Activated CD8-positive, alpha-beta T cell treated with anti-CD3 and anti-CD28 coated beads for 36 hours (primary cell): ENCODE measurements at places on chromosomes 4 and X. TPM values are rescaled to one million over a fixed set of nuclear protein-coding genes. Genes with fewer than 3 reads are reported as not detected.

DNA sequence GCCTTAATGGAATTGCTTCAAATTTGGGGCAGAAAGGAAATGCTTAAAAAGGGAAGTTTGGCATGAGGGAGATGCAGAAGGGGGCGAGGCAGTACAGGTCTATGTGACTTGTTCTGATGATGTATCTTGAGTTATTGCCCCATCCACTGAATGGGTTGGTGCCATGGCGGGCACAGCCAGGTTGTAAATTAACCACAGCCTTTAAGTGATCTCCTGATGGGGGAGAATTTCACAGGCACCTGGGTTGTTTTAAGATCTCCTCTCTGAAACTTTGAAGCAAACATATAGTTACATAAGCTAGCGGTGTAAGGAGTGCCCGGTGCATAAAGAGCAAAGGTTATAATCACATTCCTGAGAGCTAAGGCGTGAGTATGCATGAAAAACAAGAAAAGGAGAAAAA, 37.0 kb downstream of the NPY5R start:
- no peaks in the 10 kb centered on the region for H3K27me3 ChIP-seq
- no peaks in the 10 kb centered on the region for H3K4me1 ChIP-seq
- DNase-seq, result no peak
- H3K4me3 ChIP-seq, result no peak overlapping the region

DNA sequence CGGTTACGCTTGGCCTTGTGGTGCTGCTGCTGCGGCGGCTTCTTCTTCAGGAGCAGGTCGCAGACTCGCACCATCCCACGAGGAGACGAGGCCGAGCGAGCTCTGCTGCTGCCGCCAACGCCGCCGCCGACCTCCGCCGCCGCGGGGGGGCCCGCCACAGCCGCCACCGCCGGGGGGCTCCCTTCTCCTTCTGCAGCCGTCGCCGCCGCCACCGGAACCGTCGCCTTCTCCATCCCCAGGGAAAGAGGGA, 237 bp downstream of the ANKRD17 start:
- DNase-seq, result no peak
- H3K4me3 ChIP-seq, result peak overlapping the region; percentile 97
- no peaks in the 10 kb centered on the region for H3K27me3 ChIP-seq
- peaks cover 33% of the 10 kb centered on the region for H3K36me3 ChIP-seq
- peaks cover 52% of the 10 kb centered on the region for H3K4me1 ChIP-seq

- no peaks in the 10 kb centered on the region for H3K27me3 ChIP-seq
- no peak for DNase-seq
- H3K36me3 ChIP-seq, result no peaks in the 10 kb centered on the region
- no peak overlapping the region for H3K27ac ChIP-seq
- no peaks in the 10 kb centered on the region for H3K4me1 ChIP-seq
- no peak overlapping the region for H3K4me3 ChIP-seq
These were observed 79.7 kb downstream of the GRIA3 start for GRCh38 chrX:123263747-123264146.

GRCh38 chrX:37787423-37787869, 7.6 kb downstream of the CYBB start:
- no peaks in the 10 kb centered on the region for H3K27me3 ChIP-seq
- peak overlapping the region; percentile 66 for H3K27ac ChIP-seq
- peaks cover 23% of the 10 kb centered on the region for H3K4me1 ChIP-seq
- DNase-seq, result no peak
- H3K4me3 ChIP-seq, result no peak overlapping the region
- H3K36me3 ChIP-seq, result no peaks in the 10 kb centered on the region

DNA sequence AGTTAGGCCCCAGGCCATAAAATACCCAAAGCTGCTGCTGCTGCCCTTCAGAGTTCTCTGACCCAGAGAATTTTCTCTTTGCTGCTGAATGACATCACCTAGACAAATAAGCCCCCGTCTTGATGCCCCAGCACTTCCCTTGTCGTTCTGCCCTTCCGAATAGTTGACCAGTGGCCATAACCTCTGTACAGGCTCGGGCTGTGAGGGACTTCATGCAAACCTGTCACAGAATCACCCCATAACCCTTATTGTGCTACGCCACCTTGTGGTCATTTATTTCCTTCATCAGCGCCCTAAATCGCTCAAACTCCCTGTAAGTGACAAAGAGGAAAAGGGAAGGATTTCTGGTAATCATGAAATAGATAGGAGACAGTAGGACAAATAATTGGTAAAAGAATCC, 18.8 kb downstream of the SPACA5 start:
- peaks cover 16% of the 10 kb centered on the region for H3K4me1 ChIP-seq
- H3K36me3 ChIP-seq, result no peaks in the 10 kb centered on the region
- DNase-seq, result peak; percentile 51
- no peaks in the 10 kb centered on the region for H3K27me3 ChIP-seq

DNA sequence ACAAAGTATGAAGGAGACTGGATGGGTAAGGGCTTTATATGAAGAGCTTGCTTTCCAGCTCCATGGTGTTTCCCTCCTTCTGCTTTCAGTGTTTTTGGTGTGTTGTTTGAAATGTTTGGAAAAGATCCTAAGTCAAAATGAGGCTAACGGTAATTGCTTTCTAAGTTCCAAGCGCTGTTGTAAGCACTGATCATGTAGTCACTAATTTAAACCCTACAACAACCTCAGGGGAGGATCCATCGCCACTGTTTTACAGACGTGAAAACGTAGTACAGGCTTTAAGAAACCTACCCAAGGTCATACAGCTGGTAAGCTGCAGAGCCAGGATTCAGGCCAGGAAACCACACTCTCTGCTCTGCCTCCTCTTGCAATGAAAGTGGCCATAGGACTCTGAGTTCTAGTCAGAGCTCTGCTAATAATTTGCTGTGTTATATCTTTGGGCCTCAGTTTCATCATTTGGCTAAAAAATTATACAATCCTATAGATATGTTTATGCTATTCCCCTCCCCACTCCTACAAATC, 102.9 kb upstream of the PGRMC2 start:
- no peaks in the 10 kb centered on the region for H3K36me3 ChIP-seq
- no peaks in the 10 kb centered on the region for H3K4me1 ChIP-seq
- H3K27ac ChIP-seq, result no peak overlapping the region
- DNase-seq, result no peak
- no peaks in the 10 kb centered on the region for H3K27me3 ChIP-seq

GRCh38 chrX:78105944-78106650, 2.0 kb downstream of the PGK1 start:
- H3K27ac ChIP-seq, result peak overlapping the region; percentile 94
- peak overlapping the region; percentile 96 for H3K4me3 ChIP-seq
- H3K4me1 ChIP-seq, result peaks cover 38% of the 10 kb centered on the region

DNA sequence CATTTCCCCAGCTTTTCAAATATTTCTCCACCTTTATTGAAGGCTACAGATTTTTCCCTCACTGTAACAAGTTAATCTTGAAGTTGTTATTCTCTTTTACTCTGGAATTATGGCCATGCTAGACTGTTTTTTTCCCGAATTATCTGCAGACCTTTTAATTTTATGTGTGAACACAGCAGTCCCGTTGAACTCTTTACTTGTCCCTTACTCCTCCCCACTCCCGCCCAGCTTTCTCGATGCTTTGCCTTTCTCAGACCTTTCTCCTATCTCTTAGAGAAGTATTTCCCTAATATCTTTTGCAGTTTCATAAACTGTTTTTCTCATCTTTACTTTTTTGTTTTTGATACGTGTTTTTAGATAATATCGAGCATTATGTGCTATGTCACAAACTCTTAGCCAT, 776 bp downstream of the CEP44 start:
- H3K27me3 ChIP-seq, result no peaks in the 10 kb centered on the region
- H3K27ac ChIP-seq, result peak overlapping the region; percentile 99
- peaks cover 10% of the 10 kb centered on the region for H3K36me3 ChIP-seq
- peak overlapping the region; percentile 98 for H3K4me3 ChIP-seq
- DNase-seq, result no peak

GRCh38 chr4:87490664-87491369, 38.4 kb downstream of the SPARCL1 start:
- H3K4me1 ChIP-seq, result no peaks in the 10 kb centered on the region
- H3K4me3 ChIP-seq, result no peak overlapping the region
- H3K36me3 ChIP-seq, result peaks cover 2% of the 10 kb centered on the region
- no peak overlapping the region for H3K27ac ChIP-seq

DNA sequence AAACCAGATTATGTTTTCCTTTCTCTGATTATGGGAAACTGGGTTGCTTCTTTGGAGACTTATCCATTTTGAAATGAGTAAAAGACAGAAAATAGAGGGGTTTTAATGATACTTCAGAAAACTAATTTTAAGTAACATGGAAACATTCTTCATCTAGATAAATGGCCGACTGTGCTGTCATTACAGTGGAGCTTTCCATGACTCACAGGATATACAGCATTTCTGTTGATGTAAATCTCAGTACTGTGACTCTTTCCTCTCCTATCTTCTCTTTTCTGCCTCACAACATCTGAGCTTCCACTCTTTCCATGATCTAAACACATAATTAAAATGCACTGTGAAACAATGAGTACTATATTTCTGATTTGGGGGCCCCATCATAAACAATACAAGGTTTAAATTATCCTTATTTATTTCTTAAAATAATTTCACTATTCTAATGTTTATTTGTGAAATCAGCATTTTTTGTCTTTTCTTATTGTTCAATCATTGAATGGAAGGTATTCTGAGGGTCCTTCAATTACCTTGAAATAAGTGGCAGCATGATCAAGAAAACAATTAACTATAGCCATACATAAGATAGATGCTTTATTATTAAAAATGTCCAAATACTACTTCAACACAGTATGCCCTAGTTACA, 19.3 kb downstream of the SEC24D start:
- H3K36me3 ChIP-seq, result peaks cover 29% of the 10 kb centered on the region
- H3K27me3 ChIP-seq, result no peaks in the 10 kb centered on the region
- DNase-seq, result peak; percentile 7
- H3K4me1 ChIP-seq, result peaks cover 5% of the 10 kb centered on the region
- H3K4me3 ChIP-seq, result no peak overlapping the region

GRCh38 chr4:92970996-92971395, 667.2 kb downstream of the GRID2 start:
- no peak overlapping the region for H3K4me3 ChIP-seq
- H3K27ac ChIP-seq, result no peak overlapping the region
- H3K36me3 ChIP-seq, result no peaks in the 10 kb centered on the region
- H3K27me3 ChIP-seq, result no peaks in the 10 kb centered on the region

- DNase-seq, result no peak
- H3K4me1 ChIP-seq, result no peaks in the 10 kb centered on the region
- no peak overlapping the region for H3K27ac ChIP-seq
- no peaks in the 10 kb centered on the region for H3K36me3 ChIP-seq
These were observed 2.1 kb downstream of the C4orf54 start for GRCh38 chr4:99655308-99656081.

DNA sequence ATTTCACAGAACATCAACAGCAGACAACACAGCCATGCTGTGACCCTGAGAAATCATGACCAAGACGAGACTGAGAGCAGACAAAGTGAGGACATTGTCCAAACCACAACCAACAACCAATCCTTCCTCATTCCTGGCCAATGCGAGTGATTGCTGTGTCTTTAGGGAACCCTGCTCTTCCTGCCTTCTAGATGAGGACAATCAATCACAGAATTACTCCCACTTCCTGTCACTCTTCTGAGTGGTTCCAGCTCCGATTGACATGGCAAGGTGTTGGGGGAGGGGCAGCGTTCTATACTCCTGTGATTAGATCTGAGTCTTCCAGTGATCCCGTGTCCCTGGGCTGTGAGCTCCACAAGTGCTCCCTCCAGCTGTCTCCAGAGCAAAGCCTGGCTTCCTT, 227.8 kb downstream of the STIM2 start:
- H3K36me3 ChIP-seq, result no peaks in the 10 kb centered on the region
- H3K4me3 ChIP-seq, result no peak overlapping the region
- no peak overlapping the region for H3K27ac ChIP-seq
- peaks cover 42% of the 10 kb centered on the region for H3K27me3 ChIP-seq
- no peak for DNase-seq
- H3K4me1 ChIP-seq, result peaks cover 4% of the 10 kb centered on the region

- no peaks in the 10 kb centered on the region for H3K27me3 ChIP-seq
- H3K4me1 ChIP-seq, result no peaks in the 10 kb centered on the region
- H3K36me3 ChIP-seq, result no peaks in the 10 kb centered on the region
- no peak overlapping the region for H3K4me3 ChIP-seq
These were observed 731.9 kb upstream of the PCDH10 start for GRCh38 chr4:132417220-132417619.

GRCh38 chr4:58940167-58940566, 1830.0 kb upstream of the IGFBP7 start:
- no peaks in the 10 kb centered on the region for H3K4me1 ChIP-seq
- H3K27me3 ChIP-seq, result no peaks in the 10 kb centered on the region
- H3K4me3 ChIP-seq, result no peak overlapping the region
- no peak overlapping the region for H3K27ac ChIP-seq
- no peaks in the 10 kb centered on the region for H3K36me3 ChIP-seq

- no peaks in the 10 kb centered on the region for H3K4me1 ChIP-seq
- no peak for DNase-seq
- H3K4me3 ChIP-seq, result no peak overlapping the region
- no peaks in the 10 kb centered on the region for H3K27me3 ChIP-seq
These were observed 123.7 kb downstream of the ANAPC4 start for GRCh38 chr4:25500626-25501316.

GRCh38 chr4:60913002-60913401, 287.1 kb upstream of the ADGRL3 start:
- H3K4me1 ChIP-seq, result no peaks in the 10 kb centered on the region
- DNase-seq, result no peak
- H3K27me3 ChIP-seq, result no peaks in the 10 kb centered on the region
- no peaks in the 10 kb centered on the region for H3K36me3 ChIP-seq

DNA sequence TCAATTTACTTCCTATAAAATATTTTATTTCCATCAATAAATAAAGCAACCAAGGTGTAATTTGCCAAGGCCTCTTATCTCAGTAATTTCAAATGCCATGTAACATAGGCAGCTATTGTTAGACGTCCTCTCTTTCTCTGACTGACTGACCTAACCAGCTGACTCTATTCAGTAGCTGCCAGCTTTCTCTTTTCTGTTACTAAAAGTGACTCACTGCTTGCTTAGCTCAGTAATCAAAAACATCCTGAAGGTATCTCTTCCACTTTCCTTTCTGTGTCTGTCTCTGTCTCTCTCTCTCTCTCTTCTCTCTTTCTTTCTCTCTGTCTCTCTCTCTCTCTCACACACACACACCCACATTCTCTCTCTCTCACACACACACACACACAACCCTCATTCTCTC, 134.2 kb downstream of the SPOCK3 start:
- H3K27me3 ChIP-seq, result no peaks in the 10 kb centered on the region
- no peak for DNase-seq
- H3K36me3 ChIP-seq, result no peaks in the 10 kb centered on the region
- H3K27ac ChIP-seq, result no peak overlapping the region
- H3K4me3 ChIP-seq, result no peak overlapping the region

GRCh38 chr4:2937146-2937857, 25.9 kb downstream of the NOP14 start:
- peaks cover 52% of the 10 kb centered on the region for H3K4me1 ChIP-seq
- H3K4me3 ChIP-seq, result peak overlapping the region; percentile 87
- H3K27ac ChIP-seq, result peak overlapping the region; percentile 90
- DNase-seq, result peak; percentile 40
- H3K27me3 ChIP-seq, result no peaks in the 10 kb centered on the region
- peaks cover 68% of the 10 kb centered on the region for H3K36me3 ChIP-seq

IRS4 gene
- not detected for total RNA-seq

CPZ gene
- not detected for total RNA-seq

PCYT1B gene
- total RNA-seq, result 0.36 TPM

MTM1 gene
- total RNA-seq, result 11.6 TPM

SMIM10L2A gene
- 0.22 TPM for total RNA-seq

HPGDS gene
- total RNA-seq, result not detected

FGFR3 gene
- total RNA-seq, result 0.07 TPM

TLL1 gene
- not detected for total RNA-seq

SH3BGRL gene
- total RNA-seq, result 30.0 TPM
